A172 (cell line): ENCODE measurements at places on chromosomes 3 and 15.

DNA sequence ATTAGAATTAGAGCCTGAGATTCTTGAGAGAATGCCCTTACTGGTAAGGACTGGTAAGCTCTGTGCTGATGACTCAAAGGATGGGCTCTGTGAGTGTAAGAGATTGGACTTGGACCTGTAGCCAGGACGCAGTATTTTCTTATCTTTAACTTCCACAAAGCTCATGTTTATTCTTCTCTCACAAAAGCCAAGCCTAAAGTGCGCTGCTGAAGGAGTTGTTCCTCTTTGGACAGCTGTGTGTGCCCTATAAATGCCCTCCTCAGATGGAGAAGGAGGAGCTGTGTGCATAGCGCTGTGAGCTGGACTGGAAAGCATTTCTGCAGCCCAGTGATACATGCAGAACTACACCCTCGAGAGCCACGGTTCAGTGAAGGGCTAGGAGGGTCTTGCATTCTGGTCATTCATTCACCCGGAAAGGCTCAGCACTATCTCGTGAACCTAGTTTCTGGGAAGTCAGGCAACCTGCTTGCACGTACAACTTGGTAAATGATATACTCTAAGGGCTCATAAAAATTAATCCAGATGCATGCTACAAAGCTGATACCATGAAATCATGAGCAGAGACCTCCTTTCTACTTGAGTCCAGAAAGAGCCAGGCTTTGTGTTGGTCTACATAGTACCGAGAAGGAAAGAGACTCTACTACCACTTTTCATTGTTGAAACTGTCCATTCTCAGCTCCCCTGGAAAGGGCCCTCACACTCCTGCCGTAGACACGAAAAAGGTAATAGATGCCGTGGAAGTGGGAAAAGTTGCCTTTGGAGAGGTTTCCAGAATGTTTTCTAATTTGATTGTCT is 103.0 kb upstream of the TBL1XR1 start:
- no peak for DNase-seq

GRCh38 chr3:183526838-183527427 is 28.6 kb downstream of the KLHL6 start:
- DNase-seq = no peak

- no peak for DNase-seq
Measured at GRCh38 chr3:143314251-143315093, 194.9 kb downstream of the CHST2 start.

- DNase-seq = no peak
Measured at GRCh38 chr15:51155891-51156290, 61.2 kb upstream of the TNFAIP8L3 start.

GRCh38 chr3:57582474-57583168 is 14.5 kb downstream of the ARF4 start:
- peak; percentile 27 for DNase-seq

DNA sequence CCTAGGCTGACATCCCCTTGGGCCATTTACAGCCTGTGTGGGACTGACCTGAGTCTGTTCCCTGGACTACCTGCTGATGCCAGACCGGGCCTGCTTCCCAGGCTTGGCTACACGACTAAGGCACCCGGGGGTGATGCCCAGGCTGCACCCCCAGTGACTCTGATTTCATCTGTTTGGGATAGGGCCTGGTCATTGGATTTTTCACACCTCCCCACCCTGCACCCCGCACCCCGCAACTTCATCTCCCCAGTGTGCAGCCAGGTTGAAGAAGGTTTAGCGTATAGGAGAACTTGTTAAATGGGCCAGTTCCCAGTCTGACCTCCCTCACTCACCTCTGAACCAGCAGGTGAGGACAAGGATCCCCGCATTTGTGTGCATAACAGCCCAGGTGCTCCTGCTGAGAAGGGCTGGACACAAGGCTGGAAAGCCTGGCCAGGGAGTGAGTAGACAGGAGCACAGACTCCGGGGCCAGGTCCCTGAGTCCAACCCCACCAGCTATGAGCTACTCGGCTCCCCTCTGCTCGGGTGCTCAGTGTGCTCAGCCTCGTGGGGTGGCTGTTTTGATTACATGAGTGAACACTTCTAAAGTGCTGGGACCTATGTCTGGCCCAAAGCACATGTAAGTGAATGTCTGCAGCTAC is 18.5 kb downstream of the SLC6A20 start:
- DNase-seq = no peak

GRCh38 chr3:156576651-156577348 is 21.9 kb upstream of the SSR3 start:
- no peak for DNase-seq

- no peak for DNase-seq
Measured at GRCh38 chr15:48501208-48501607, 144.3 kb downstream of the FBN1 start.

- no peak for DNase-seq
Measured at GRCh38 chr3:127711896-127712295, 39.1 kb downstream of the ABTB1 start.

DNA sequence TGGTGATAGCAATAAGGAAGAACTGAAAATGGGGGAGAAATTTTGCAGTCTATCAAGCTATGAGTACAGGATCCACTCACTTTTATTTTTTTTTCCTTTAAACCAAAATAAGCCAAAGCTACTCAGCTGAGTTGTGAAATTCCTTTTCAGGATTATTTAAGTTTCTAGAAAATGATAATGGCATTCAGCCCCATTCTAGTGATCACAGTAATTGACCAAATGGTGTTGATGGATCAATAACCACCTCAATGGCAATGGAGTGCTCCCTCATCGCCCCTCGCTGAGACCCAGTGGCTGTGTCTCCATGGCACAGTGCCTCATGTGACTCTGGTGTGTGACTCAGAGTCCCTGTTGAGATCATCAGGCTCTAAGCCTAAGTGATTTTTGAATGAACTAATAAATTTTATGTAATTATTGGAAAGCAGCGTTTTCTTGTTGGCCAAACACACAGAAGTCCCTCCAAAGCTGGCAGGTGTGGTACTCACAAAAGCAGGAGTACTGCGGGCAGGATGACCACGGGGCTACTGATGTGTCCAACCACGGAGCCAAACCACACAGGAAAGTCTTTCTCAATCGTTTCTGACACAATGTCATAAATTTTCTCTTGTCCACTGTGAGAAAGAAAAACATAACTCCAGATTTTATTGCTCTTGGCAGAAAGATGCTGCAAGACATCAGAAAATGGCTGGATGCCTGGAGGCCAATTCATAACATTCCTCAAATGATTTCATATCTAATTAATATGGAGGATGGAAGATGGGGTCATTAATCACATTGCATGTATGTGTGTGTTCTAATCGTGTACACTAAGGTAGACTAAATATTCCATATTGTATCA is 14.4 kb upstream of the STARD5 start:
- DNase-seq = peak; percentile 87

DNA sequence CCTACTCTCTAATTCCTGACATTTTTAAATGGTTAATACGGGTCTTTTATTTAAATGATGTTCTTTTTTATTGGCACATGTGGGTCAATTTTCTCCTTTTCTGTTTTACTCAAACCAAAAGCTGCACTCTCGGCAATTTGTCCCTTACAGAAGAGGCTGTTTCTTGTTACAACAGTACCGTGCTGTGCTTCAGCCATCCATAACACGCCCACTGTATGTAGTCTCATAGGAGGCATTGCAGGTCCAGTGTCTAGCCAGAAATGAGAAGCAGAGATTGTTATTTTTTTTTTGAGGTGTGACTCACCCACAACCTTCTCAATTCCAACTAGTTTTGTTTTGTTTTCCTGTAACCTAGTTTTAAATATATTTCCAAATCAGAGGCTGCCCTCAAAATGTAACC is 164.6 kb downstream of the GMNC start:
- DNase-seq = peak; percentile 34

DNA sequence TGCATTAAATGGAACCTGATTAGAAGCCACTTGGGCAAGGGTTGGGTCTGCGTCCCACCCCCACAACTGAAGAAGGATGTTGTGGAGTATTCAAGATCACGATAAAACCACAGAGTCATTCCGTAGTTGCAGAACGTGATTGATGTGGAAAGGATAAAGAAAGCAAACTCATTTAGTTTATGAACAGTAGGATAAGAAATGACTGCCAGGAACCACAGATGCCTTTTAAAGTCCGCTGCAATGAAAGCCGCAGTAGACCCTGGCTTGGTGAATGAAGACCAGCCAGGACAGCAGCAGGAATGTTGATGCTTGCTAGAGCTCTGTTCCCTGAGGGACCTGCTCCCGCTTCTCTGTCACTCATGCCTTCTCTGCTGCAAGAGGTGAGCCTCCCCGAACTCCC is 111.5 kb downstream of the GABRG3 start:
- no peak for DNase-seq

- DNase-seq = no peak
Measured at GRCh38 chr15:92407916-92408315, 14.2 kb downstream of the ST8SIA2 start.

GRCh38 chr3:160115387-160115786 is 109.8 kb upstream of the C3orf80 start:
- DNase-seq = no peak

GRCh38 chr15:40598672-40599071 is 4.6 kb downstream of the KNL1 start:
- DNase-seq = no peak

GRCh38 chr3:70876154-70876553 is 563.7 kb upstream of the MDFIC2 start:
- no peak for DNase-seq

DNA sequence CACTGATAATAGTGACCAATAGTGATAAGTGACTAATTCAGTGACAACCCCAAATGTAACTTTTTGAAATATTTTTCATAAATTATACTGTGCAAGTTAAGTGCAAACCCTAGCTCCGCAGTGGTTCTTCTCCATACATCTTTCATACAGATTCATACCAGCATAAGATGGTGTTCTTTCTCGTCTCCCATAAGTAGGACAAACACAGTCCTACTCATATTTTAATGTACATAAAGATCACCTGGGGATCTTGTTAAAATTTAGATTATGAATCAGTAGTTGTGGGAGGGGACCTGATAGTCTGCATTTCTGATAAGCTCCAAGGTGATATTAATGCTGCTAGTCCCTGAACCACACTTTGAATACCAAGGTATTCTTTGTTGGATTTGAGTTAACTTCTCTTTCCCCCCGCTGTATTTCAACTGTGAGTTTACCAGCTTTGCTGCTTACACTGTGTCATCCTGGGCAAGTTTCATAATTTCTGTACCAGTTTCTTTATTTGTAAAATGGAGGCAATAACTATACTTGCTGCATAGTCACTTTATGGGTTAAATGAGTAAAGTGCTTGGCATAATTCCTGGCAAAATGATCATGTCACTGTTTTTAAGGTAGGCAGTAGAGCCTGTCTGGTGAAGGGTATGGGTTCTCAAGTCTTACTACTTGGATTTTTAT is 34.7 kb upstream of the C3orf38 start:
- DNase-seq = no peak

GRCh38 chr3:194732617-194733016 is 46.9 kb downstream of the FAM43A start:
- no peak for DNase-seq

DNA sequence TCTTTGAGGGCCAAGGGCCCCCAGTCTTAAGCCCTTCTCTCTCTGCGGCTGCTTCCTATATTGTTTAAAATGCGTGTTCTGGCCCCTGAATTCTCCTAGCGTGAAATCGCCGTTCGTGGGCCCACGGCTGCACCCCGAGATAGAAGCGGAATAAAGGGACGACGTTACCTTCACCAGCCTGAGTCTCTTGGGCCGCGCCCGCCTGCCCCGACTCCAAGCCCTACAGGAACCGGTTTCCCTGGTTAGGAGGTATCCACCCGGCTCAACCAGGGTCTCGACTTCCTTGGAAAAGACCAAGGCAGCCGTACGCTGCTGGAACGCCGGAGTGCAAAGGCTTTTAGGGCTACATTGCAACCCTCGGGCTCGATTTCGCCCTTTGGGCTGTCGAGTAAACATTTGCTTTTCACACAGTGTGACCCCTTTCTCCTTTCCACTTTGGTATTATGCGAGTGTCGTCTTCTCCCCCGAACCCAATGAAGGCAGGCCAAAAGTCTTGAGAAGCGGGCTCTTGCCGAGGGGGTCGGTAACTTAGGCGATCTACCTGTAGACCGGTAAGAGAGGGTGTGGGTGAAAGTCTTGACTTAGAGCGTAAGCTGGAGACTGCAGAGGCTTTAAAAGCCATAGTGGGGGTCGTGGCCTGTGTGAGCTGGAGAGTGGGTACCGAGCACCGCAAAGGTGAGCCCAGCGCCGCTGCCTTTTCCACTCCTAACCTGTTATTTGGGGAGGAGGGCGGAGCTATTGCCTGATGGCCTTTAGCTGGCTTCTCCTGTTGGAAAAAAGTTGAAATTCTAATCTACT is 2.0 kb downstream of the TRIM71 start:
- no peak for DNase-seq

GRCh38 chr3:23904545-23904944 is 12.2 kb downstream of the NKIRAS1 start:
- DNase-seq = no peak

GRCh38 chr15:47813748-47814384 is 96.6 kb downstream of the SEMA6D start:
- DNase-seq = no peak

GRCh38 chr3:4623421-4623999 is 130.4 kb downstream of the ITPR1 start:
- no peak for DNase-seq

DNA sequence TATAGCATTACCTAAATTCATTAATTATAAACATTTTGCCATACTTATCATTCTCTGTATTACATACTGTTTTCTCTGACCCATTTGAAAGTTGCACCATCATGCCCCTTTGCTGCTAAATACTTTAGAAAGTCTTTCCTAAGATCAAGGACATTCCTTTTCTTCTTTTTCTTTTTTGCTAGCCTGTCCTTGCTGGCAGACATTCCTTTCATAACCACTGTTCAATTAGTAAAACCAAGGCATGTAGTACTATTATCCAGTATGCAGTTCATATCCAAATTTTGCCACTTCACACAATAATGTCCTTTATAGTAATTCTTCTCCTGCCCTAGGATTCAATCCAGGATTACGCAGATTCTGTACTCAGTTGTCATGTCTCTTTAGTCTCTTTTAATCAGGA is 321.0 kb upstream of the C2CD4B start:
- no peak for DNase-seq

- no peak for DNase-seq
Measured at GRCh38 chr3:82202269-82202668, 440.8 kb upstream of the GBE1 start.

GRCh38 chr3:13715961-13716360 is 163.9 kb downstream of the WNT7A start:
- no peak for DNase-seq

DNA sequence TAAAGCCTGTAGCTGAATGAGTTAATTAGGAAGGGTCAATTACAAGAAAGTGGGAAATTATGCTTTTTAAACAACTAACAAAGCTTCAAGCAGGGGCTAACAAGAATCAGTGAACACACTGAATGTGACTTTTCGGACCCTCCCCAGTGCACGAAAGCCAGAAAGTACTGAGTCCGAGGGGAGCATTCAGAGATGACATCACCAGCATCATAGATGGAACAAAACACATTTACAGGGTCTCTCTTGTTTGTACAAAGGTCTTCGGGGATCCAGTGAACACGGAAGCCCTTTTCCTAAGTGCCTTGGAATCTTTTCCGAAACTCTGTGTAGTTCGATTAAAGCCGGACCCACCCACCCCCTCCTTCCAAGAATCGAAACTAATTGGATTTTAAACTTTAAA is 829 bp downstream of the DCP1A start:
- DNase-seq = no peak

GRCh38 chr3:50321336-50322114 is 1.0 kb downstream of the HYAL2 start:
- DNase-seq = peak; percentile 73
